T-helper 17 cell (primary cell): ENCODE measurements at places on chromosomes 7 and 10. TPM values are rescaled to one million over a fixed set of nuclear protein-coding genes. Genes with fewer than 3 reads are reported as not detected.

TES gene
- 108 TPM for total RNA-seq

SPDYE9 gene
- total RNA-seq: not detected

DNA sequence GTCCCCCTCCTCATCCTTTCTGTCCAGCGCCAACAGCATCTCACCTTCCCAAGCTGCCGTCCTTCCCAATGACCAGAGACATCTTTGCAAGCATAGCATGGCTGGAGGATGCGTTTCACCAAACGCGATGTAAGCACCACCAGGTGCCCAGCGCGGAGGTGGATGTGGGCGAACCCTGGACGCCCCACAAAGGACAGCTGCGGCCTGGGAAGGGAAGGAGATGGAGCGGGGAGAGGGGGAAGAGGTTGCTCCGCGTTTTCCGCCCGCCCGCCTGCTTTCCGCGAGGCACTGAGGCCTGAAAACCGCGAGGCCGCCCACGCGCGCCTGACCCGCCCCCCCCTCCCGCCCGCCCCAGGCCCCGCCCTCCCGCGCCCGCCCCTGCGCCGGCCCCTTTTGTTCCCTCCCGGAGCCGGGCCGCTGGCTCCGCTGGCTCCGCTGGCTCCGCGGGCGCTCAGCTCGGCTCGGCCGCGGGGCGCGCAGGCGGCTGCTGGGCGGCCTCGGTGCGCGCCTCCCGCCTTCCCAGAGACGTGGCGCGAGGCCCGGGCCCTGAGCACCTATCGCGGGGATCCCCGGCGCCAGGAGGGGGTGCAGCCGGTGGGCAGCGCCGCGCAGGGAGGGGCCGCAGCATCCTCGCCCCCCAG, at the start of gene CLIP2:
CLIP2 (plus strand) TSS at position 390 of the 641 bp plus-strand sequence. CDS start 28,140 bp downstream, outside the sequence.
- no peaks in the 10 kb centered on the region for H3K36me3 ChIP-seq
- peaks cover 11% of the 10 kb centered on the region for H3K4me1 ChIP-seq
- H3K4me3 ChIP-seq: peak within 1 kb of the TSS; percentile 86
- peak; percentile 47 for DNase-seq
- H3K27me3 ChIP-seq: peaks cover 9% of the 10 kb centered on the region

GDF2 gene
- total RNA-seq: not detected

DNA sequence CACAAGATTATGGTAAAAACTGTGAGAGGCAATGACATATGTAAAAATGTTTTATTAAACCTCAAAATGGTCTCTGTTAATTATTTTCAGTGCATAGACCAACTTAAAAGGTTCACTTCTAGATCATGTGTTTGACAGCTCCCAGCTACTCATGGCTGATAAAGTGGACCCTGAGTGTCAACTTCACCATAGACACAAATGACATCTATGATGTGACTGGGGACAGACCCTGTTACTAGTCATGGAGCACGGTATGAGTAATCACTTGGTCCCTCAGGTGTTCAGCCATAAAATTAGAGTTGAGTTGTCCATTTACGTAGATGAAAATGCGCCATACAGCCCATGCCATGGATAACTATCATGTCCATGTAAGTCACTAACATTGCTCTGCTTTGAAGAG, 199.8 kb downstream of the ZNF365 start:
- H3K4me3 ChIP-seq: no peak overlapping the region
- no peak overlapping the region for H3K27ac ChIP-seq
- peaks cover 2% of the 10 kb centered on the region for H3K36me3 ChIP-seq
- DNase-seq: no peak
- no peaks in the 10 kb centered on the region for H3K4me1 ChIP-seq

DNA sequence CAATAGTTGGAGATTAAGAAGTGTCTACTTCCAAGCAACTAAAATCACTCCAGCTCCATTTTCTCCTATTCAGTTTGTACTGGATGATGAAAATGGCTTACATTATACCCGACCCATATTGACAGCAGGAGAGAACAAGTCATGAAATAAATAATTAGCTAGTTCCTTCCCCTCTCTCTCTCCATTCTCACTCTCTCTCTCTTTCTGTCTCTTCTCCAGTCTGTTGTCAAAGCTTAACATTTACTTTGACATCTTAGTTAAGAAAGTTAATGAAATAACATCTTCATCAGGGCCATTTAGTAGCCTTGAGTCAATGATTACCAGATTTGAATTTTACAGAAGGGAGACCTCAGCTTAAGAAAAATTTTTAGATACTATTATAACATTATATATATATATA, 138.5 kb downstream of the ARID5B start:
- no peaks in the 10 kb centered on the region for H3K36me3 ChIP-seq
- H3K4me3 ChIP-seq: no peak overlapping the region
- no peak for DNase-seq
- H3K27me3 ChIP-seq: no peaks in the 10 kb centered on the region
- peaks cover 50% of the 10 kb centered on the region for H3K4me1 ChIP-seq

- peaks cover 7% of the 10 kb centered on the region for H3K27me3 ChIP-seq
- no peaks in the 10 kb centered on the region for H3K4me1 ChIP-seq
- H3K36me3 ChIP-seq: peaks cover 2% of the 10 kb centered on the region
- no peak overlapping the region for H3K4me3 ChIP-seq
- no peak for DNase-seq
Observed at GRCh38 chr10:84294766-84295447, 33.5 kb upstream of the CCSER2 start.

GRCh38 chr7:117674617-117675016, 194.8 kb downstream of the CFTR start:
- H3K4me1 ChIP-seq: no peaks in the 10 kb centered on the region
- no peaks in the 10 kb centered on the region for H3K36me3 ChIP-seq
- DNase-seq: no peak

TRIM50 gene
- not detected for total RNA-seq

DNA sequence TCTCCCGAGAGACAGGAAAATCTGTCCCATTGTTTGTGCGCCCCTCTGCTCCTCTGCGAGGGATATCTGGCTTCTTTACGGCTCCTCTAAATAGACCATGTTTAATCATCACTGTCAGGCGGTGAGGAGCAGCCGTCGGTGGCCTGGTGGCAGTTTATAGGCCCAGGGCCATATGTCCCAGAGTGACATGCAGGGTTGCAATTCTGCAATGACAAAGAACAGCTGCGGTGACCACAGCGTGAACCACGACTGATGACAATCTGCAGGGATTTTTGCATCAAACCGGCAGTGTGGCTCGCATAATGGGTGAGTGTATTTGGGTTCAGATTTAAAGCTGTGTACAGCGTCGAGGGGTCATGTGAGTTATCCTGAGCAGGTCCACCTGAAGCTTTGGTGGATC, 41.5 kb downstream of the GATA3 start:
- DNase-seq: no peak
- no peaks in the 10 kb centered on the region for H3K27me3 ChIP-seq
- peaks cover 2% of the 10 kb centered on the region for H3K36me3 ChIP-seq
- H3K27ac ChIP-seq: no peak overlapping the region
- H3K4me1 ChIP-seq: peaks cover 6% of the 10 kb centered on the region

DNA sequence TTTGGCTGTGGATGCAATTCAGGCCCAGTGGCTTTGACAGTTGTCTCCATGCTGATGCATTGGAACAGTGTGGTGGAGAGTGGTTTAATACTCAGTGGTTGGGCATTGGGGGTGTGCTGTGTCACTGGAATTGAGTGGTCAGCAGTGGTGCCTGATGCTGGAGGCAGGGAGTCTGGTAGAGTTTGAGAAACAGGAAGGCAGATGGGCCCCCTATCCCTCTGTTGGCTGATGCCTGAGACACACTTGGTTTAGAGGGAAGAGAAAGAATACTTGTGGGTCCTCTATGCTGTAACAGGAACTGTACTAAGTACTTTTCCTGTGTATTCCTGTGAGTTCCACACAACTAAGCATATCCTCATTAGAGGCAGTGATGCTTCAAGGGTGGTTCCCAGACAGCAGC, 55.4 kb downstream of the EEPD1 start:
- peaks cover 42% of the 10 kb centered on the region for H3K4me1 ChIP-seq
- peaks cover 2% of the 10 kb centered on the region for H3K36me3 ChIP-seq
- DNase-seq: no peak

BTBD16 gene
- total RNA-seq: not detected

CYP3A4 gene
- total RNA-seq: not detected

- DNase-seq: no peak
- H3K27ac ChIP-seq: no peak overlapping the region
- no peak overlapping the region for H3K4me3 ChIP-seq
- H3K27me3 ChIP-seq: no peaks in the 10 kb centered on the region
Observed at GRCh38 chr10:5830629-5831445, 17.6 kb upstream of the GDI2 start.

GRCh38 chr7:147658392-147658967, 932.1 kb upstream of the C7orf33 start:
- no peak overlapping the region for H3K4me3 ChIP-seq
- no peaks in the 10 kb centered on the region for H3K27me3 ChIP-seq
- no peak for DNase-seq
- no peaks in the 10 kb centered on the region for H3K4me1 ChIP-seq

DNA sequence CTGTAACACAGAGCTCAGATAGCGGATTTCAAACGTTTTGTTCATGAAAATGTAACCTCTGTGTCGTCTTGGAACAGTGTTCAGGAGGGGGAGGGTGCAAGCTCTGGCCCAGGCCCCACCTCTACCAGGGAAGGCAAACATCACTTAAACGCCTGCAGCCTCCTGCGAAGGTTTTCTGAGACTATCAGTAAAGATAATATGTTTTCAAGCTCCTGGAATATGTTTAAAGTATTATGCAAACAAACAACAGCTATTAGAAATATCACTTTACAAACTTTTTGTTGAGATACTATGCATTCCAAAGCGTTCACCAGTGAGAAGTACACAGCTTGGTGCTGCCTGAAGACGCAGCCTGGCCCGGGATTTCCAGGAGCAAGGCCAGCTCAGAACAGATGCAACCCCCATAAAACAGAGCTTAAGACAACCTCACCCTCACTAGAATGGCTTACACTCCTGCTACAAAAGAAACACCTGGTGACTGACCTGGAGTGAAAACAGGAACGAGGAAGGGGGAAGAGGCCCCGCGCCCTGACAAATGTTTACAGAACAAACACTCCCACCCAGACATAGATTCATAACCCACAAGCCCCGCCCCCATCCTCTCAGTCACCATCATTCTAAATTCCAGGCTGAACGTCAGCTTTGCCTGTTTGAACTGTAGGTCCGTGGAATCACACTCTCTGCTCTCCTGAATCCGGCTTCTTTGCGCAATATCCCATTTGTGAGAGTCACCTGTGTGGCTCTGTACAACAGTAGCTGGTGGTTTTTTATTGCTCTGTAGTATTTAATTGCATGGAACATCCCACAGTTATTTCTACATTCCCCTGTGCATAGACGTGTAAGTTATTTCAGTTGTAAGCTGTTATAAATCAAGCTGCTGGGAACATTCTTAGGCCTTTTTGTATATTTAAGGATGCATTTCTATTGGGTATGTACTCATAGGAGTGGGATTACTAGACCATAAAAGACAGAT, 155.0 kb downstream of the PTPRN2 start:
- no peak overlapping the region for H3K4me3 ChIP-seq
- H3K36me3 ChIP-seq: no peaks in the 10 kb centered on the region
- H3K27ac ChIP-seq: no peak overlapping the region
- H3K27me3 ChIP-seq: peaks cover 49% of the 10 kb centered on the region
- H3K4me1 ChIP-seq: peaks cover 2% of the 10 kb centered on the region

RAMP3 gene
- 0.76 TPM for total RNA-seq

GRCh38 chr7:17207220-17207619, 91.2 kb upstream of the AHR start:
- H3K36me3 ChIP-seq: peaks cover 5% of the 10 kb centered on the region
- no peaks in the 10 kb centered on the region for H3K27me3 ChIP-seq
- H3K27ac ChIP-seq: no peak overlapping the region

DNA sequence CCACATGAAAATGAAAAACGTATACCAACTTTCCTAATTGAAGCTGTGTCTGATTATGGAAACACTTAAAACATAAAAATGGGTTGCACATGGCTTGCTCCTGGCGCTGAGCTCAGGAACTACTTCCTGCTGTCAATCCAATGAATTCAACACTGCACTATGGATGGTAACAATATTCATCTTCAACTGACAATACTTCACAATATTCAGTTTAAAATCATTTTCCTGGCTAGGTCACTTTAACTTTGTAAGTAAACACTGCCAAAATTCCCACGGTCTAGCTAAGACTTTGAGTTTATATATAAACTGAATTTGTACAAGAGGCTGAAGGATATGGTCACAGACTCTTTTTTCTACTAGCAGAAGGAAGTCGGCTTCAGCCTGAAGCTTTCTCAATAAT, 556.9 kb downstream of the TNS3 start:
- H3K36me3 ChIP-seq: no peaks in the 10 kb centered on the region
- no peak overlapping the region for H3K4me3 ChIP-seq
- H3K27ac ChIP-seq: no peak overlapping the region
- H3K4me1 ChIP-seq: no peaks in the 10 kb centered on the region
